Lung microvascular endothelial cell (primary cell): ENCODE measurements at places on chromosomes 13 and 19. TPM values are rescaled to one million over a fixed set of nuclear protein-coding genes. Genes with fewer than 3 reads are reported as not detected.

The CXCL17 gene
- not detected in 2 replicates for total RNA-seq

The TUBB4A gene
- not detected in 2 replicates for total RNA-seq

The SLC15A1 gene
- not detected in 2 replicates for total RNA-seq

The ZNF99 gene
- not detected in 2 replicates for total RNA-seq

The GJB6 gene
- total RNA-seq = not detected in 2 replicates

The ATF5 gene
- 2.4 and 3.4 TPM in 2 replicates for total RNA-seq

DNA sequence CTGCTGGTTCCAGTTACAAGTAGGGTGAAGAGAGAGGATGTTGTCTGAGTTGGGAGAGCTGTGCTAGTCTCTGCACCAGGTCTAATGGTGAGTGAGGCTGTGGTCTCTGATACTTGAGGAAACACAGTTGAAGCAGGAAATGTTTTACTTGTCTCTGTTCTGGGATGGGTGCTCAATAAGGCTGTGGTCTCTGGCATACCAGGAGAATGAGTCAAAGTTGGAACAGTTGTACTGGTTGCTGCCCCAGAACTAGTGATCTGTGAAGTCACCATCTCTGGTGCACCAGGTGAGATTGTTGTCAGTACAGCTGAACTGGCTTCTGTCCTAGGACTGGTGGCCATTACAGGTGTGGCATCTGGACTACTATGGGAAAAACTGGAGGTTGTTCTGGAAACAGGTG lies 74.7 kb downstream of the MUC16 start:
- DNase-seq = no peak

DNA sequence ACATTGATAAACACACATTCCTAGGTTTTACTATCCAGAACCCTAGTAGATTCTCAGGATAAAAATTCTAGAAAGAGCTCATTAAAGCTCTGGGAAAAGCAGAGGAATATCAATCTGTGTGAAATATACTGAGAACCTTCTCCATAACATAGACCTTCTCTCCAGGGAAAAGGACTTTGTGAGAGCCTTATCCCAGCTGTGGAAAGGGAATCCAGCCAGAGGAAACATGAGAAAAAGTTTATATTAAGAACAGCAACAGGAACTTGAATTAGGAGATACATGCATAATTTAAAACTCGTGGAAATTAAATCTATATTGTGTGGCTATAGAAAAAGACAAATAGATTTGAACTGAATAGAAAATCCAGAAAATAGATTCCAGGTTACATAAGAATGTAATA lies 1639.9 kb downstream of the EFNB2 start:
- DNase-seq = no peak

GRCh38 chr19:2097203-2097885 lies 629 bp downstream of the IZUMO4 start:
- no peak for DNase-seq

DNA sequence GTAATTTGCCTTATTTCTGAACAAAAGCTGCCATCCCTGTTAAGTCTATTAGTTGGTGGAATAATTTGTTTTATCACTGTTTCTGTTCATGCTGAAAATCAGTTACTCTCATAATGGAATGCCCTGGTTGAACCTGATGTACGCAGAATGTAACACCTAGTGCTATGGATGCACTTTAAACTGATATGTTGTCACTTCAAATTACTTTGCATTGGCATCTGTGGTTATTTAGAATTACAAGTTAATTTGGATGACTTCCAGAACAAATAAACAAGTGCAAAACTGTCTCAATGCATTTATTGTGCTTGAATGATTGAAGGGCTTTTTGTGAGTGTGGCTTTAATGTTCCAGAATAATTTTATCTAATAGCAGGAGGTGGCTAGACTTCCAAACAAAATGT lies 368.2 kb upstream of the SLITRK5 start:
- no peak for DNase-seq

- no peak for DNase-seq
These were observed 3.4 kb downstream of the PRR12 start for GRCh38 chr19:49594157-49594992.

DNA sequence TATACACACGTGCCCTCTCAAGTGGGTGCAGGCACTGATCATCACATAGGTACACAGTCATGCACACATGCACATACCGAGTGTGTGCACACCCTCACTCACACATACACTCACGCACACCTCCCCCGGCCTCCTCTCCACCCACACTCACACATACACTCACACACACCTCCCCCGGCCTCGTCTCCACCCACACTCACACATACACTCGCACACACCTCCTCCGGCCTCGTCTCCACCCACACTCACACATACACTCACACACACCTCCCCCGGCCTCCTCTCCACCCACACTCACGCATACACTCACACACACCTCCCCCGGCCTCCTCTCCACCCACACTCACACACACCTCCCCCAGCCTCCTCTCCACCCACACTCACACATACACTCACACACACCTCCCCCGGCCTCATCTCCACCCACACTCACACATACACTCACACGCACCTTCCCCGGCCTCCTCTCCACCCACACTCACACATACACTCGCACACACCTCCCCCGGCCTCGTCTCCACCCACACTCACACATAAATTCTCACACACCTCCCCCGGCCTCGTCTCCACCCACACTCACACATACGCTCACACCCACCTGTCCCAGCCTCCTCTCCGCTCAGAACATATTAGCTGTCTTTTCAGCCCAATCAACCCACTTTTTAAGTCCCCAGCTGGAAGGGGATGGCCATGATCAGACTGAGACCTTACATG lies 105.2 kb upstream of the VSTM2B start:
- no peak for DNase-seq

- DNase-seq = no peak
These were observed 446.1 kb downstream of the FGF14 start for GRCh38 chr13:101955764-101956163.

- DNase-seq = no peak
These were observed 2.4 kb downstream of the LIN7B start for GRCh38 chr19:49116544-49116943.
